NCI-H510A treated with DMSO at 0.1 percent for 48 hours (cell line): ENCODE measurements at places on chromosomes 11 and 22.

GRCh38 chr11:80103142-80103859 lies 662.5 kb upstream of the TENM4 start:
- DNase-seq: no peak

GRCh38 chr11:114738954-114739353 lies 60.6 kb downstream of the NXPE2 start:
- DNase-seq: peak; percentile 83

- no peak for DNase-seq
Measured at GRCh38 chr11:66042996-66043906, 5.7 kb downstream of the GAL3ST3 start.

GRCh38 chr11:77661670-77662069 lies 24.1 kb upstream of the CLNS1A start:
- no peak for DNase-seq

DNA sequence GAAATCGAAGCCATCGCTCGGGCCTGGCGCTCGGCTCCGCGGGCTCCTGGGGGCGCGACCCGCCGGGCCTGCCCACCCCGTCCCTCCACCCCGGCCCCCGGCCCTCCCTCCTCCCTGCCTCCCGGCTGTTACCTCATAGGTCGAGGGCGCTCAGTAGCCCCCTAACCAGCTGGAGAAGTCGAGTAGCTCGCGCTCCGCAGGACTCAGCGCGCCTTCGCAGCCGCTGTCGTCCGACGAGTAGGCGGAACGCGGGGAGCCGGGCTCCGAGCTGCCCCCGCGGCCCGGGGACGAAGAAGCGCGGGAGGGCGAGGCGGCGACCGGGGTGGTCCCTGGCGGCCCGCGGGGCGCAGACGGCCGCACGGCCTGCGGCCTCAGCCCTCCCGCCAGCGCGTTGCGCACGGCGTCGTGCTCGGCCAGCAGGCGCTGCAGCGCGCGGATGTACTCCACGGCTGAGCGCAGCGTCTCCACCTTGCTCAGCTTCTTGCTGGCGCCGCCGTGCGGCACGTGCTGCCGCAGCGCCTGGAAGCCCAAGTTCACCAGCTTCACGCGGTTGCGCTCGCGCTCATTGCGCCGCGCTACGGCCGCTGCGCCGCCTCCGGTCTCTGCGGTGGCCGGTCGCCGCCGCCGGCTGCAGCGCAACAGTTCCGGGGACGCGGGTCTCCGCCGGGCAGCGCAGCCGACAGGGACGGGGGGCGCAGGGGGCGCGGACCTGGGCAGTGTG lies 627 bp downstream of the ASCL2 start:
- DNase-seq: no peak

DNA sequence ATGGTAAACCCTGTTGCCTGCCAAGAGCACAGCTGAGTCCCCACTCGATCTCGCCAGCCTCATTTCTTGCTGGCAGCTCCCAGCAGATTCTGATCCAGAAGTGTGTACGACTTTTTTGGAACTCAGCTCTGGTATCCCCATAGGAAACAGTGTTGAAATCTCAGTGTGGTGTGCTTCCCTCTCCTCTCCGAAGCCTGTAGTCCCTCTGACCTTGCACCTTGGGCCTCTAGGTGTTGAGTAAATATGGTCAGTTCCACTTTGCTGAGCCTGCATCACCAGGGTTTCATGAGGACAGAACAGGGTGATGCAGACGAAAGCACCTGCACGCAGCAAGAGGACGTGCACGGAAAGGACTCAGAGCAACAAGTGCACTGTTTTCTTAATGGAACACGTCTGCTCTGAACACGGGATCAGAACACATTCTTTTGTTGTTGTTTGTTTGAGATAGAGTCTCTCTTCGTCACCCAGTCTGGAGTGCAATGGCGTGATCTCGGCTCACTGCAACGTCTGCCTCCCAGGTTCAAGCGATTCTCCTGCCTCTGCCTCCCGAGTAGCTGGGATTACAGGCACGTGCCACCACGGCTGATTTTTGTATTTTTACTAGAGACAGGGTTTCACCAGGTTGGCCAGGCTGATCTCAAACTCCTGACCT lies 3.8 kb upstream of the CPT1A start:
- DNase-seq: peak; percentile 20

DNA sequence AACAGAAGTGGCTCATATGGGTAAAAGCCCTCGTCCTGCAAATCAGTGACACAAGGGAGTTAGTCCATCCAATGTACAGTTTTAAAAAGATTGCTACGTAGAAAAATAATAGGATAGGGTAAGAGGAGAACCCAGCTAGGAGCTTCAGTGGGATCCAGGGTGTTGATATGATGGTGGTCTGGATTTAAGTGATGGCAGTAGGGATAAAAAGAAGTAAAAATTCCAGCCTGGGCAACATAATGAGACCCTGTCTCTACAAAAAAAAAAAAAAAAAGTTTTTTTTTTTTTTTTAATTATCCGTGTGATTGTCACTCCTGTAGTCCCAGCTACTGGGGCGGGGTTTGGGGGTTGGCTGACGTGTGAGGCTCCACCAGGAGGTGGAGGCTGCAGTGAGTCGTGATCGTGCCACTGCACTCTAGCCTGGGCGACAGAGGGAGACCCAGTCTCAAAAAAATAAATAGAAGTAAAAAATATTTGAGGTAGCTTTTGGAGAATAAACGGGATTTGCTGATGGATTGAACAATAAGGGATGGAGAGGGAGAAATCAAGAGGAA lies 7.0 kb upstream of the L3MBTL2 start:
- peak; percentile 44 for DNase-seq

DNA sequence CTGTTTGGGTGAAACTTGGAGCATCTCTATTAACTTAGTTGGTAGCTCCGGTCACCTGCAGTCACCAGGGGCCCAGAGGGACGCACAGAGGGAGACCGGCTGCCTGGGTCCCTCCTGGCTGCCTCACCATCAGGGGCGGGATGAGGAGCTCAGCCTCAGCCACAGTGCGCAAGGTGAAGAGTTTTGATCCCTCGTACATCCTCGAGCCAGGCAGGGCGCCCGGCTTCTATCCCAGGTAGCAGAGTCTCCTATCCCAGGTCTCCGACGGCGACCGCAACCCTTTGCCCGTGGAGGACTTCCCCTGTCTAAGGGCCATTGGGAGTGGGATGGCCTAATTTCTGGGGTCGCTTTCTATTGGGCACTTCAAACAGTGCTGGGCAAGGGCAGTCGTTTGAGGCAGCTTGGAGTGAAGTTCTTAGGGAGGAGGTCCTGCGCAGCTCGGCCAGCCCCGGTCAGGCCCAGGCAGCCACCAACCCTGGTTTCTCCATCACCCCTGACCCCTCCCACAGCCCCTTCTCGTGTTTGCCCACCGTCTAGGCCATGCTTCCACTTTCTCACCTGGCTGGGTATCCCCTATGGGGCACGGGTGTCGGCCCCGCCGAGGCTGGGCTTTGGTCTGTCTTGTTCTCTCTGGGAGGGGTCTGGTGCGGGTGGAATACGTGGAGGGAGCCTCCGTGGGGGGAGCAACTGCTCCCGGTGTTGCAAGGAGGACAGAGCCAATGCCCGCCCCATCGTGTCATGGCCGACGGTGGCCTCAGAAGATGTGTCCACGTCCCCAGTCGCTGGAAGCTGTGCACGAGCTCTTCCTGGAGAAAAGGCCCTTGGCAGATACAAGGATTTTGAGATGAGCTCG lies 3.6 kb upstream of the MRGPRG start:
- DNase-seq: no peak

- no peak for DNase-seq
Measured at GRCh38 chr11:72950685-72951084, 136.5 kb downstream of the ATG16L2 start.

DNA sequence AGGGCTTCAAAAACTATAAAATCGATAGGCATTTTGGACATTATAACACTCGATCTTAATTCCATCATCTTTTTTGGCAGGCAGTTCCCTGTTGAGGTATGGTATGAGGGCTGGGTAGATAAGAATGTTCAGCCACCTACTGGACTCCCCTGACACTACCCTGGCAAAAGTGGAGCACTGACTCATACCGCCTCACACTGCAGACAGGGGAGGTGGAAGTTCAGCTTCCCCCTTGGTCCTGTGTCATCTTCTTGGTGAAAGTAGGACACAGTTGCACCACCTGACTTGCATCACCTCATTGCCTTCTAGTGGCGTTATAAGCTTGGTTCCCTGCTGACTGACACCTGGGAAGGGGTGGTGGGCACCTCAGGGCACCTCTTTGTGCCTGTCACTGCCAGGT lies 30.4 kb downstream of the PAAF1 start:
- DNase-seq: no peak

GRCh38 chr22:30948930-30949342 lies 19.6 kb downstream of the MORC2 start:
- no peak for DNase-seq

DNA sequence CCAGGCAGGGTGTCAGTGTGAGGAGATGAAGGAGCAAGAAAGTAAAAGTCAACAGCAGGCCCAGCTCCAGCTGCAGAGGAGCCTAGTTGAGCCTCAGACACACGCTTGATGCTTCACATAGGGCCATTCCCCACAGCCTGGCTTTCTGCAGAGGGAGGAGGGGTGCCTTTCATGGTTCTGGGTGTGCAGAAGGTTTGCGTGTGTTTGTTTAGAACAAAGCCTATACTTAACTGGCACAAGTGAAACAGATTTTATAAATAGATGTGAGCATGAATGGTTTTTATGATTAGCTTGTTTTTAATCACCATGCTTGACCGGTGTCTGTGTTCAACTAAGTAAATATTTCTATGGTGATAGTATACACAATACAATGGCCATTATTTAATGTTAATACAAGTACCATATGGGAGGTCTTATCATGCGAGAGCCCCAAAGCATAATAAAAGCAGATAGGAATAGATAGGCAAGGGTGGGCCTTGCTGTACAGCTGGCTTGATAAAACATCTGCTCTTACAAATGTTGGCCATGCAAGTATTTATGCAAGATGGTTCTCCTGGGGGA lies 290.2 kb downstream of the ETS1 start:
- DNase-seq: peak; percentile 97

- DNase-seq: peak; percentile 78
Measured at GRCh38 chr11:110296226-110297075, at the start of gene RDX. Gene RDX, minus strand, starts transcription at chr11:110296614. Its CDS starts 16,922 bp downstream, at chr11:110279692.

DNA sequence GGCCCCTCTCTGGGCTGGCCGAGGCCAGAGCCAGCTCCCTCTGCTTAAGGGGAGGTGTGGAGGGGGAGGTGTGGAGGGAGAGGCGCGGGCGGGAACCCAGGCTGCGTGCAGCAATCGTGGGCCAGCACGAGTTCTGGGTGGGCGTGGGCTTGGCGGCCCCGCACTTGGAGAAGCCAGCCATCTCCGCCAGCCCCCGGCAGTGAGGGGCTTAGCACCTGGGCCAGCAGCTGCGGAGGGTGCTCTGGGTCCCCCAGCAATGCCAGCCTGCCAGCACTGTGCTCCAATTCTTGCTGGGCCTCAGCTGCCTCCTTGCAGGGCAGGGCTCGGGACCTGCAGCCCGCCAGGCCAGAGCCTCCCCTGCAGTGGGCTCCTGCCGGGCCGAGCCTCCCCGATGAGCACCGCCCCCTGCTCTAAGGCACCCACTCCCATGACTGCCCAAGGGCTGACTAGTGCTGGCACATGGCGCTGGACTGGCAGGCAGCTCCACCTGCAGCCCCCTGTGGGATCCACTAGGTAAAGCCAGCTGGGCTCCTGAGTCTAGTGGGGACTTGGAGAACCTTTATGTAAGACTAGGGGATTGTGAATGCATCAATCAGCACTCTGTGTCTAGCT lies 96.7 kb upstream of the OR9G4 start:
- DNase-seq: no peak
